ENCODE measurements at places on chromosomes 2 and 18.
A peak's percentile ranks its signal among the peaks of the same experiment; 100 is the strongest.

DNA sequence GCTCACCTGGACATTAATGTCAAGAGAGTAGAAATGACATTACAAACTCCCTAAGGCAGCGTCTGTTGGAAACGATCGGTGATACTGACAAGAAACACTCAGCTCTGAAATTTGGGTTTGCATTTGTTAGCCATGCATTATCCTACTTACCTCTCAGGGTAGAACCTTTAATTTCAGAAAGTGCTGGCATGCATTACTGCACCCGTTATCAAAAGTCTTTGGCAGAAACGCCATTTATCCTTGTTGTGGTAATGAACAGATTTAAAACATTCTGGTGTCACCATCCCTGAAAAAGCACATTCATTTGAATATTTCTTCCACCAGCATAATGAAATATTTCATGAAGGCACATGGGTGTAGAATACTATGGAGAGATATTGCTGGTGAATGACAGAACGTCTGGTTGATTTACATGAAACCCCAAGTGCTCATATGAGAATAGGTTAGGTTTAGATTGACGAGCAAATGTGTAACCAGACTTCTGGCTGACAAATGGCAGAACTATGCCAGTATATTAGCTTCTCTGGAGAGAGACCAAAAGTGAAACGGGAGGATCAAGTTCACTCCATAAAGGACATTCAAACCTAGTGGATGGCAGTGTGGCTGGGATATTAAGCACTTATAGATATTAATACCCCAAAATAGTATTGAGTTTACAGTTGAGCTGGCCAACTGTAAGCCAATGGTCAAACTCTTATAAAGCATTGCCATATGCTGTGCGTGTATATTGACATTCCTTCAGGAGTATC is 53.5 kb upstream of the ITGB6 start:
- no peak for DNase-seq

DNA sequence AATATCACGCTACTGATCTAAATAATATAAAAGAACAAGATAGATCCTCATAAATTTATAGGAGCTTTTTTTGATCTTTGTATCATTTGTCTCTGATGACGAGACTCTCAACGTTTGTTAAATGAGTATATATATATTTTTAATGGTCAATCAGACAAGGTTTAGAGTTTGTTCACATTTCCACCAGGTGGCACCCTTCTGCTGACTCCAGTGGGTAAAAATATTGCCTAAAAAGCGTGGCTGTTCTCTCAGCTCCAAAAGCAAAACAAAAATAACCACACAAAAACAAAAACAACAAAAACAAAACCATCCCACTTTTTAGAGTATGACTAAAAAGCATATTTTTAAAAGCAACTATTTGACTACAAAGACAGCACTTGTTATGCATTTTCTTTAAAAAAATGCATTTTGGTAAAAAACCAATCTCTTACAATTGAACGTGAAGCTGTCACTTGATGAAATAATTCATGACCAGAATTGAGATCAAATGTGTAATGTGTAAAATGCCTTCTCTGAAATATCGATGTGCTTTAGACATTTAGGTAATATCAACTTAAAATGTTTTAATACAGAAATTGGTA is 723.2 kb downstream of the DPP10 start:
- peak; percentile 51 for DNase-seq

GRCh38 chr2:128156812-128157211 is 65.8 kb downstream of the UGGT1 start:
- no peak for DNase-seq

DNA sequence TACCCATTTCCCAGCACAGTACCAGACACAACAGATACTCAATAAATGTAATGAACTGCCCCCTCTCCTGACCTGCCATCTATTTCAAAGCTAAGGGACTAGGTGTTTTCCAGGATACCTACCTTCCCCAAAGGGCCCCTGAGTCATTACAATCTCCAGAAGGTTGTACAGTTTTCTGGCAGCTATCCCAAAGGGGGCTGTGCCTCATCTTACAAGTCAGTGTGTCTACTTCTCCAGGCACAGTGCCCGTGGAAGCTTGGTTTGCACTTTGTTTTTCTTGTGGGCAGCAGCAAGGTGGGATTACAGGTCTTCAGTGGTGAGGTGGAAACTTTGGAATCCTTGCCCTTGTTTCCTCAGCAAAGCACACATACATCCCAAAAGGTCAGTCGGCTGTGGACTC is 62.8 kb upstream of the CYP26B1 start:
- DNase-seq: no peak

DNA sequence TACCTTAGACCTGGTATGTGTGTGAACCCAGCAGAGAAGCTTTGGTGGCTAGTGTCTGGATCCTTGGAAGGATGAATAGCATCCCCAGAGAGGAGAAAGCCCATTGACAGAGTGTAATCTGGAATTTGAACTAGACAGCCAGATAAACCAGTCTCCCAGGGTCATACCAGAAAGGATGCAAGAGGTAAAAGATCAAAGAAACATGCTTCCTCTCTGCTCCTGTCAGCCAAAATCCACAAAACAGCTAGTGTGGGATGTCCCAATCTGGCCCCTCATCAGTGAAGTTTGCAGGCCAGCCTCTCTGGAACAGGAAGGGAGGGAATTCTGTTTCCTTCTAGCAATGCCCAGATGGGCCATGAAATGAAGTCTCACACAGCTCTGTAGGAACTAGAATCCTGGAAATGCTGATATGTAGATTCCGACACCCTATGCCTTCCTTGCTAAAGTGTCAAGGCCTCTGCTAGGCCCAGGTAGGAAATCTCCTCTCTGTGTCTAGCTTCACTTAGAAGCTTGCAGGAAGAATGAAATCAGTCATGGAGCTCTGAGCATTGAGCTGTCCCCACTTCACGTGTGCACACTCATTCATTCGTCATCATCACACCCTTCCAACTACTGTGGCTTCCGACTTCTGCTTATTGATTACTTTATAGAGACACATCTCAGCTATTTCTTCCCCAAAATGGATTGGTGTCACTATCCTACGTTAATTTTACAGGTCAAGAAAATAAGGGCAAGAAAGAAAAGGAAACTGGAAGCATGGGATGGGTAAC is 38.0 kb downstream of the EVA1A start:
- no peak for DNase-seq

DNA sequence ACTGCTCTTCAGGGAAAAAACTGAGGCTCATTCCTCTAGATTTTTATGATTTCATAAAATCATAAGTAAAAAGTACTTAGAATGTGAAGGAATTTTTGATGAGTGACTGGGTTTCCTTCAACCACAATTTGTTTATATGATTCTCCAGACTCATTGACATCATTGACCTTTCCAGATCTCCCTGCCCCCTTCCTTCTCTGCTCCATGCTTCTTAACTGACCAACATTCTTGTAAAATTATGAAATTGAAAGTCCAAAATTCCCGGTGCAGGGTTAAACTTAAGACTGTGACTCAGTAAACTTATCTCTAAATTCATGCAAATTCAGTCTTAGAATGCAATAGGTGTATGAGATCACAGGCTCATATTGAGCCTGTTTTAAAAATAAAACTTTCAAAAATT is 648.9 kb downstream of the TDRD15 start:
- no peak for DNase-seq

GRCh38 chr2:222272446-222273015 is 26.3 kb downstream of the PAX3 start:
- DNase-seq: no peak

DNA sequence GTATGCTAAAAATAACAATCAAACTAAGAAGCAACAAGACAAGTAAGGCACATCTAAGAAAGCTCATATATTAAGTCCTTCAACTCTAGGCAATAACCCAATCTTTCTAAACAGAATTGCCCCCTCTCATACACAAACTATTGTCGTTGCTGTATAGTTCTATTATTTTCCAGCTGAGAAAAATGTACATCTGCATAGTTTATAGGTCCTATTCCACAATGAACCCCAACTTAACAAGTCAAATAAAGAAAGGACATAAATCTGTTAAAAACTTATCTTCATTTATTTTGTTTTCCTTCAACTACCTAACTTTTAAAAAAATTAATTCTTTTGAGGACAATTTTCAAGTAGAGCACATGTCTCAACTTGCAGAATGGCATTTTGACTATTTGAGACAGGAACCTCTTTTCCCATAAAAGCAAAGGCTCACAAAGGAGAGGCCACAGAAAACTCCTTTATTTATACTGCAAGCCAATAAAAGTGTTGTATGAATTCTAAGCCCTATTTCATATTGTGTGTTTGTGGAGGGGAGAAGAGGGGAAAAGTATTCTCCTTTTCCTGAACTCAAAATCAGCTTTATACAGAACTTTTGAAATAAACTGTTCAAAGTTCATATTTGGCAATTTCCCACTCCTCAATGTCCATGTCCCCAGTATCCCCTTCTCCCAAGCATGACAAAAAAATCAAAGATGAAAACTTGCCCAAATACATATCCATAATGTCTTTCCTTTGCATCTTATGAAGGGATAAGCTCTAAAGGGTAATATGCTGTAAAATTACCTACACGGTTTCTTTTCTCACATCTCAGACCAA is 37.4 kb downstream of the RTN4 start:
- DNase-seq: no peak

GRCh38 chr2:235102896-235103295 is 151.1 kb downstream of the SH3BP4 start:
- DNase-seq: no peak

DNA sequence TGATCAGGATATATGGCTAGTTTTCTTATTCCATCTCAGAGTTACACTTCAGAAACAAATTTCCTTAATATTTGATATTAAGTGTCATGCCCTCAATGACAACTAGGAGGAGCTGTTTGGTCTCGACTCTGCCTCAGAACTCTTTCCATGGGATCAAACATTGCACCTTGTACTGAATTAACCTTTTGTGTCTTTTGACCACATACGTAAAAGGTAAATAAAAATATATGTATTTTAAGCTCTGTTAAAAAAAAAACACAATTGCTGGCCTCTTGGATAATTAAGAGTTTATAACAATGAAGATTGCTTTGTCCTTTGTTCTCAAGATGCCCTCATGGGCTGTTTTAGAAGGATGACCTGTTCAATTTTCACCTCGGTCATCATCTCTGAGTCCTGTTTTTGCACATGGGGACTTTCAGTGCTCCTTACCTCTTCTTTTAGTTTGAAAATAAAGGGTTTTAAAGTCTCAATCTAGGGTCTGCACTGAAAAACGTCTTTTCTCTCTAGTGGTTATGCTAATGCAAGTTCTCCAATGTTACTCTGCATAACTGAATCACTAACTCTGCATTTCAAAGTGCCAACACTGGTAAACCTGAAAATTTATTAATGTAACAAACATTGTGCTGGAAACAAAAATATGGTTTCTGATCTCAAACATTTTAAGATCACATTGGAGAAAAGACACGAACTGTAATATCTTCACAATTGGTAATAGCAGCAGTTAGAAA is 18.8 kb upstream of the FN1 start:
- DNase-seq: peak; percentile 49

DNA sequence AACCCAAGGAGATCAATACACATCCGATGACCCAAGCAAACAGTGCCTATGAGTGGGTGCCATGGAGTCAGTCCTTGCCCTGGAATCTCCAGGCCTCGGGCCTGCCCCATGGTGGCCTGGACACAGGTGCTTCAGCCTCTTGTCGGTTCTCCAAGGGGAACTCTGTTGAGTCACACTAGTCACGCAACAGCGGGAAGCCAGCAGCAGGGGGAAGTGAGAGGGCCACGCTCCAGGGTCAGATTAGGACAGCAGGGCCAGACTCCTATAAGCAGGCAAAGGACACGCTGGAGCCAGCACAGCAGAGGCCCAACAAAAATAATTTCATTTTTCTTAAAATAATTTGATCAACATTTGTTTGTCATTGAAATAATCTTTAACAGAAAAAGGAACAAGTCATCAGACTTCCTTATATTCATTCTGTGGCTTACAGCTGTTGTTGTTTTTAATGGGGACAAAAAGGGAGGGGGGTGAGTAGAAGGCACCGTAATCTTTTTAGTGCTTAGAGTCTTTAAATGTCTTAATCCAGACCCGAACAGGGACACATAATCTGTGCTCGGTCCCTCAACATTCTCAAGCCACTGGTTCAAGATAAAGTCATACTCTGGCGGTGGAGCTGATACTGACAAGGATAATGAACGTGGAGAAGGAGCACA is 16.4 kb upstream of the ARMC9 start:
- peak; percentile 95 for DNase-seq

DNA sequence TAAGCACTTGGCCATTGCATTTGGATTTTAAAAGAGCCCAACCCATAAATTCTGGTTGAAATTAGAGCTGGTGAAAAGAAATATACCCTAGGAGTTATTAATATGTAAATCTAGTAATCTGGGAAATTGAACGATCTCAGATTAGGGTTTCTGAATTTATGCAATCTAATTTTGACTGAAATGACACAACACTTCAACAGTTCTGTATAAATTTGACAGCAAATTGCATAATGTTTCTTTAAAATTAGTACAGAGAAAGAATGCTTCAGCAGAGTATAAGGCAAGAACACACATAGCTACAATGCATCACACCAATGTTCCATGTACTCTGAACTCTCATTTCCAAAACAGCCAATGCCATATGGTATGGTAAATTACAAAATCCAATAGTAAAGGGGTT is 201.5 kb upstream of the ITGA4 start:
- DNase-seq: no peak

DNA sequence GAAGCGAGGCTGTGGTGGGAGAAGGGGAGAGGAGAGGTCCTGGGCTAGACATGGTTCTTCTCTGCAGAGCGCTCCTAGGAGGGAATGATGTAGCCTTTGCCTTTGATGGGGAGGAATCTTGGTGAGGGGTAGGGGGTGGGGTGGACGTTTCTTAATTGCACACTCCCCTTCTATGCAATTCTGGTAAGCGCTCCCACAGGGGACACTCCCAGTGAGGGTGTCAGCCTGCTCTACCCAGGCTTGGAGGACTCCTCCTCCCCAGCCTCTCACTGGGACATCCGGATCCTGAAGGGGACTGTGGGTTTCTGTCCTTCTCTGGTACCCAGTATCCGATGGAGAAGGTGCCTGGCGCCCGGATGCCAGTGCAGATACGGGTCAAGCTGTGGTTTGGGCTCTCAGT is 114.3 kb downstream of the DYSF start:
- no peak for DNase-seq

- DNase-seq: no peak
Observed at GRCh38 chr2:142472382-142472781, 341.6 kb upstream of the LRP1B start.

- DNase-seq: no peak
Observed at GRCh38 chr2:24159708-24160107, 15.1 kb upstream of the FAM228A start.

- DNase-seq: no peak
Observed at GRCh38 chr18:49094136-49094535, 143.4 kb upstream of the SMAD7 start.

GRCh38 chr2:36300697-36301096 is 54.9 kb upstream of the CRIM1 start:
- DNase-seq: no peak

- DNase-seq: no peak
Observed at GRCh38 chr2:45259138-45259537, 249.9 kb upstream of the SIX2 start.

DNA sequence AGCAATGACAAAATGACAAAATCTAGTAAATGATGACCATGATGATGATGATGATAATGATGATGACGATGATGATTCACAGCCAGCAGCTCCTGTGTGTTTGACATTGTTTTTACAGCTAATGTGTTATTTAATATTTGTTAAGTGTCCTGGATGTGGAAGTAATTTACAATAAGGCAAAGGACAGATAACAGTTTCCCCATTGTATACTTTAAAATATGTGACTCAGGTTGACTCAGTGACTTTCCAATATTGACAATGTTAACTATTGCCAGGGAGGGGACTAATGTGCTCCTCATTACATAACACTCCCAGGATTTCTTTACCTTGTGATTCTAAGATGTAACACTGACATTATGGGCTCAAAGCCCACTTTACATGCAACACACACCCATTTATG is 602.2 kb downstream of the FBXO15 start:
- DNase-seq: no peak
